ENCODE measurements at places on chromosomes 3 and 15. TPM values are rescaled to one million over a fixed set of nuclear protein-coding genes. Genes with fewer than 3 reads are reported as not detected.

GRCh38 chr3:177145381-177145780, 51.9 kb downstream of the TBL1XR1 start:
- no peak for DNase-seq

PIF1 gene
- total RNA-seq: 33.9 TPM

GRCh38 chr3:66817951-66818557, 180.1 kb upstream of the KBTBD8 start:
- no peak for DNase-seq

DNASE1L3 gene
- total RNA-seq: not detected

- no peak for DNase-seq
These were observed 106.3 kb downstream of the ETFA start for GRCh38 chr15:76204916-76205460.

LCTL gene
- total RNA-seq: not detected

ZNF860 gene
- 7.5 TPM for total RNA-seq

CISH gene
- total RNA-seq: 1.4 TPM

DNA sequence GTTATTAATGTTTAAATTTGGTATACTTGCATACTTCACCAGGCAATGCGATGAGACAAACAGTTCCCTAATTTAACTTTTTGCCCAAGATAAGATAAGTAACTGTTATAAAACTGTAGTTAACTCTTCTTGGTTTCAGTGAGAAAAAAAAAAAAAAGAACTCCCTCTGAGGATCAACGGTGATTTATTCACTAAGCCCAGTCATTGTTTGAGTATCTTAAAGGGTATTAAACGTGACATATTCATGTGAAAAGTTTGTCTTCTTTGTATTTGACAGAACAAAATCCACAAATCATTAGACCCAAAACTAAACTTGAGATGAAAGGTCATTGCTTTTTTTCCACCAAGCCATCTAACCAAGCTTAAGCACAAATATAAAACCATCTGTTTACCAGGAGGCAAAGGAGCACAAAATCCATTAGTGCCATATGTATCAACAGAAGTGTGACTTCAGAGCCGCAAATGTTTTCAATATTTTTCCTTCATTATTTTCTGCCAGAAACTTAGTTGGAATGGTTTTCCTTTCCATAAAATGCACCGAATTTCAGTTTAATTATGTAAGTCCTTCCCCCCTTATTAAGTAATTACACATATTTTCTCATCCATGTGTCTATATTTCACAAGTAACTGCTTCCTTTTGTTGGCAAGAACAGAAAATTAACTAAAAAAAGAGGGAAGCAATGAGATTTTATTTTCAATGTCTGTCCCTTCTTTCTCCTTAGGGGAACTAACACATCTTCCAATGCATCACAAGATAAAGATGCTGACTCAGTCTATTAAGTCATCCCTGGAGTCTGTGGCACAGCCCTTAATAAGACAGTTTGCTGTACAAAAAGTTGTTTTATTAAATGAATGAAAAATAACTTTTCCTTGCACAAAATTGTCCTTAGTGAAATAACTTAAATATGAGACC, 92.2 kb upstream of the RAP2B start:
- no peak for DNase-seq

DNA sequence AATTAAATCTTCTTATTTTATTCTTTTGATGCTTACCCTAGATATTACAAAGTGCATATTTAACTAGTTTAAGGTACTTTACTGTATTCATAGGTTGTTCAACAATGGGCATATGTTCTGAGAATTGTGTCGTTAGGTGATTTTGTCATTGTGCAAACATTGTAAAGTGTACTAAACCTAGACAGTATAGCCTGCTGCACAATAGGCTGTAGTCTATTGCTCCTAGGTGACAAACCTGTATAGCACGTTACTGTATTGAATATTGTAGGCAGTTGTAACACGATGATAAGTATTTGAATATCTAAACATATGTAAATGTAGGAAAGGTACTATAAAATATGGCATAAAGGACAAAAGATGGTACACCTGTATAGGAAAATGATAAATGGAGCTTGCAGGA, 100.7 kb downstream of the CACNA2D3 start:
- DNase-seq: no peak

HDDC3 gene
- 25.1 TPM for total RNA-seq

GRCh38 chr3:39103324-39103693, 4.1 kb downstream of the GORASP1 start:
- DNase-seq: no peak

DTWD1 gene
- 23.1 TPM for total RNA-seq

- DNase-seq: no peak
These were observed 89.7 kb upstream of the PROK2 start for GRCh38 chr3:71874618-71875017.

GRCh38 chr3:35946854-35947515, 307.7 kb downstream of the ARPP21 start:
- DNase-seq: no peak

GRCh38 chr3:72232777-72233176, 447.8 kb upstream of the PROK2 start:
- no peak for DNase-seq
